ENCODE measurements at places on chromosomes 5 and 9. TPM values are rescaled to one million over a fixed set of nuclear protein-coding genes. Genes with fewer than 3 reads are reported as not detected.

Gene GLRA1
- total RNA-seq, result not detected

Gene PTGDS
- 40.7 TPM for total RNA-seq

Gene MYMK
- not detected for total RNA-seq

Gene P4HA2
- total RNA-seq, result 471 TPM

Gene MSX2
- total RNA-seq, result 0.66 TPM

Gene SHOC1
- not detected for total RNA-seq

Gene MZB1
- not detected for total RNA-seq

Gene PCDHGA7
- 4.0 TPM for total RNA-seq

Gene TUSC1
- 10.4 TPM for total RNA-seq

Gene BRD3
- total RNA-seq, result 6.0 TPM

Gene PRSS3
- total RNA-seq, result 22.4 TPM

Gene FGFR4
- 0.62 TPM for total RNA-seq

Gene GDNF
- 0.25 TPM for total RNA-seq

Gene TXNDC8
- total RNA-seq, result not detected

Gene LPAR1
- total RNA-seq, result 103 TPM
